Activated CD4-positive, alpha-beta T cell treated with anti-CD3 and anti-CD28 coated beads, Interleukin-2, amount 10 ng/mL, durations not matched to agents 24 days and 14 days (primary cell): ENCODE measurements at places on chromosomes 5 and 9. TPM values are rescaled to one million over a fixed set of nuclear protein-coding genes. Genes with fewer than 3 reads are reported as not detected.

GPR151 gene
- total RNA-seq = not detected in 2 replicates

DNA sequence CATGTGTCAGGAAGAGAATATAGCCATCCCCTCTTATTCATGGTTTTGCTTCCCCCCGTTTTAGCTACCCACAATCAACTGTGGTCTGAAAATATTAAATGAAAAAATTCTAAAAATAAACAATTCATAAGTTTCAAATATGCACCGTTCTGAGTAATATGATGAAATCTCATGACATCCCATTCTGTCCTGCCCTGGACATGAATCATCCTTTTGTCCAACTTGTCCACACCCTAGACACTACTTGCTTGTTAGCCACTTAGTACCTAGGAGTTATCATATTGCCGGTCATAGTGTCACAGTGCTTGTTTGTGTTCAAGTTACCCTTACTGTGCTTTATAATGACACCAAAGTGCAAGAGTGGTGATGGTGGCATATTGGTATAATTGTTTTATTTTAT is 113.5 kb downstream of the CAAP1 start:
- H3K27me3 ChIP-seq = no peaks in the 10 kb centered on the region
- DNase-seq = no peak
- H3K4me1 ChIP-seq = no peaks in the 10 kb centered on the region
- no peak overlapping the region for H3K27ac ChIP-seq

- H3K4me3 ChIP-seq = peak overlapping the region; percentile 3
- H3K27ac ChIP-seq = no peak overlapping the region
- peaks cover 37% of the 10 kb centered on the region for H3K27me3 ChIP-seq
- H3K4me1 ChIP-seq = peaks cover 10% of the 10 kb centered on the region
- peak; percentile 72 for DNase-seq
Measured at GRCh38 chr9:129619787-129620668, 873 bp downstream of the C9orf50 start.

DNA sequence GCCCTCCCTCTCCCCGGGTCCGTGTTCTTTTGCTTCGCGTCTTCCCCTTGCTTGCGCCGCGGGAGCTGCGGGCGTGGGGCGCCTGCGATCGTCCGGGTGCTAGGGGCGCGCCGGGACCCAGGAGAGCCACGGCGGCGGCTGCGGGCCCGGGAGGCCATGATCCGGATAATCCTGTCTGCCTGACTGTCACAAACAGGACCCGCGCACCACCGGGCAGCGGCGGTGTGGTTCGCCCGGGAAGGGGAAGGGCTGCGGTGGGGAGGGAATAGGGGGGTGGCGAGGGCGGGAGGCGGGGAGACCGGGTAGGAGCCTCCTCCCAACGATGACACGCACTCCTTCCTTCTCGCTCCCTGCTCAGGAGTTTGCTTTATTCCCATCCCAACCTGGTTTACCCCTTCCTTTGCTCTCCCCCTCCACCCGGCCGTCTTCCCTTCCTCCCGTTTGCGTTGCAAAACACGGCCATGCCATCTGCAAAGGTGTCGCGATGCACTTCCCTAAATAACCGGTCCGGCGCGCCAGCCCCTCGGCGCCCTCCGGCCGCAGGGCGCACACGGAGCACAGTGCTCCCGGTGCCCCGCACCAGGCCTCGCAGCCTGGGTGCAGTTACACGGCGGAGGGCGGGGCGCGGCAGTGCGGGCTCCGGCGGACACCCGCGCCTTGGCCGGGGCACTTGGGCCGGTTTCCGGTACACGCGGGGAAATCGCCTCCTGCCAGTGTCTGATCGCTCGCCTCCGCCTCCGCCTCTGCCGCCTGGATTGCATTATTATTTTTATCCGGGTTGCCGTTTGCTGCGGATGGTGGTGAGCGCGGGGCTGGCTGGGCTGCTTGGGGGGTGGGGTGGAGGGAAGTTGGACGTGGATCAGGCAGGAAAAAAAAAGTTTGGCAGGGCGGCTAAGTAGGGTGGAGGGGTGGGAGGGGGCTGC is 1.5 kb downstream of the SMARCA2 start:
- H3K4me3 ChIP-seq = peak overlapping the region; percentile 98
- H3K36me3 ChIP-seq = peaks cover 2% of the 10 kb centered on the region
- H3K27me3 ChIP-seq = no peaks in the 10 kb centered on the region
- H3K27ac ChIP-seq = peak overlapping the region; percentile 97
- peaks cover 55% of the 10 kb centered on the region for H3K4me1 ChIP-seq

ZNF454 gene
- not detected in 2 replicates for total RNA-seq

DNA sequence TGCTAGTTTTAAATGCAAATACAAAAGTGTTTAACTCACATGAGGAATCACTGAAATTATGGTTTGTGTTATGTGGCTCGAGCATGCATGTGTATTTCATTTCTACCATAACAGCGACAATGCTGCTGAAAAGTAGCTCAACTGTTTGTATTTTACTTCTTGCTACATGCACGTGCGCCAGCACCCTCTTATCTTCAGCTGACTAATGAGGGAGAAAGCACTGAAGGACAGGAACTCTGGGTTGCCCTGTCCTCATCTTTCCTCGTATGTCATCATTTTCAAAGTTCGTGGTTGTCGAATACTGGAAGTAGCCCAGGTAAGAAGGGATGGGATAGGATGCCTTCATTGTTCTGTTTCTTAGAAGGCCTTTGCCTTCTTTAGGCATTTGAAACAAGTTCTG is 120.3 kb downstream of the SYK start:
- H3K36me3 ChIP-seq = no peaks in the 10 kb centered on the region
- no peaks in the 10 kb centered on the region for H3K4me1 ChIP-seq
- H3K27ac ChIP-seq = no peak overlapping the region
- DNase-seq = no peak
- peaks cover 2% of the 10 kb centered on the region for H3K27me3 ChIP-seq
- H3K4me3 ChIP-seq = no peak overlapping the region

GRCh38 chr5:96807075-96807654 is 580 bp downstream of the ERAP1 start:
- peaks cover 36% of the 10 kb centered on the region for H3K36me3 ChIP-seq
- H3K4me3 ChIP-seq = peak overlapping the region; percentile 90
- peak; percentile 86 for DNase-seq
- H3K27me3 ChIP-seq = no peaks in the 10 kb centered on the region
- H3K27ac ChIP-seq = peak overlapping the region; percentile 94
- H3K4me1 ChIP-seq = peaks cover 60% of the 10 kb centered on the region

GRCh38 chr5:73983644-73984043 is 357.6 kb downstream of the ARHGEF28 start:
- H3K27me3 ChIP-seq = no peaks in the 10 kb centered on the region
- no peaks in the 10 kb centered on the region for H3K36me3 ChIP-seq
- DNase-seq = no peak

SLC46A2 gene
- not detected in 2 replicates for total RNA-seq

- peak; percentile 59 for DNase-seq
- H3K4me3 ChIP-seq = no peak overlapping the region
- H3K4me1 ChIP-seq = no peaks in the 10 kb centered on the region
- no peaks in the 10 kb centered on the region for H3K36me3 ChIP-seq
- H3K27me3 ChIP-seq = peaks cover 46% of the 10 kb centered on the region
- H3K27ac ChIP-seq = no peak overlapping the region
Measured at GRCh38 chr9:33649463-33649862, 125.4 kb downstream of the ANKRD18B start.

MSMP gene
- total RNA-seq = 0.88 TPM in 1 of 2 replicates, not detected in the other

URM1 gene
- 87.2 and 98.3 TPM in 2 replicates for total RNA-seq

DNA sequence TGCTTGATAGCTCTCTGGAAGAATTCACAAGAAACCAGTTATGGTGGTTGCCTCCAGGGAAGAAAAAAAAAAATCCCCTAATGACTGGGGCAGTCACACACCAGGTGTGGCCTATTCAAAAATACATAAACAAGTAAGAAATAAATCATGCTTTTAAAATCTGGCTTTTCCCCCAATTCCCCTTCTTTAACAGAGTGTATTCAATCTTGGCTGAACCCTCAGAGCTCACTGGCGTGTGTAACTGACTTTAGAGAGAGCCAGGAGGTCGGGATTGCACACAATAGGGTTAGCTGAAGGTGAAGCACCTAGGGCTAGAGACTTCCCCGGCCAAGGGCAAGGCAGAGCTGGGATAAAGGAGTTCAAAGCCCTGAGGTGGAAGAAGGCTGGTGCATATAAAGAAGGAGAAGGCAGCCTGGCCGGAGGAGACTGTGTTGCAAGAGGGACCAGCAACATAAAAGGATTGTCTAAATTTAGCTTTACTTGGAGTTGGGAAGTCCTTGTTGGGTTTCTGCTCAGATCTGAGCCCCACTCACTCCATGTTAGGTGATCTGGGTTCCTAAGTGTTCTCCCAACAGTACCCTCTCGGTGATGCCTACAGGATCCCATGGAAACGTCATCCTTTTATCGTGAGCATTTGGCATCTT is 19.7 kb downstream of the FNBP1 start:
- DNase-seq = no peak
- no peaks in the 10 kb centered on the region for H3K27me3 ChIP-seq
- H3K4me1 ChIP-seq = peaks cover 68% of the 10 kb centered on the region
- peak overlapping the region; percentile 56 for H3K4me3 ChIP-seq

PCDHB10 gene
- not detected in 2 replicates for total RNA-seq

DNA sequence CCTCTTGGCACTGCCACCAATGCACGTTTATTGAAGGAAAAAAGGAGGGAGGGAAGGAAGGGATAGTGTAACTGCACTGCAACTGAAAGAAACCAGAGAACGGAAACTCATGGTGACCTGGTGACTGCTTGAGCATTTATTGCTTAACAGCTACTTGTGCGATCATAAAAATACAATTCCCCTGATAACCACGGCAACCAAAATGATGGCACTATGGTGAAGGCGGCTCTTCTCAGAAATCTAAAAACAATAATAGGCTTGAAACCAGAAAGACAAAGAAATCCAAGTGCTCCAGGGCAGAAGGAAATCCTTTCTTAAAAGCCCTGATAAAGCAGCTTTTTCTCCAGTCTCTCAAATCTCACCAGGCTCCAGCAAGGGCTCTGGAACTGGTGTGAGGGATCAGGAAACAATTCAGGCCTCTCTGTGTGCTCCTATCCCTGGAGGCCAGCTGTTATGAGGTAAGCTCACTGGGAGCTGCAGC is 1.9 kb downstream of the FBXO10 start:
- no peak overlapping the region for H3K4me3 ChIP-seq
- H3K27ac ChIP-seq = no peak overlapping the region
- DNase-seq = no peak
- H3K36me3 ChIP-seq = peaks cover 11% of the 10 kb centered on the region
- peaks cover 10% of the 10 kb centered on the region for H3K27me3 ChIP-seq

DNA sequence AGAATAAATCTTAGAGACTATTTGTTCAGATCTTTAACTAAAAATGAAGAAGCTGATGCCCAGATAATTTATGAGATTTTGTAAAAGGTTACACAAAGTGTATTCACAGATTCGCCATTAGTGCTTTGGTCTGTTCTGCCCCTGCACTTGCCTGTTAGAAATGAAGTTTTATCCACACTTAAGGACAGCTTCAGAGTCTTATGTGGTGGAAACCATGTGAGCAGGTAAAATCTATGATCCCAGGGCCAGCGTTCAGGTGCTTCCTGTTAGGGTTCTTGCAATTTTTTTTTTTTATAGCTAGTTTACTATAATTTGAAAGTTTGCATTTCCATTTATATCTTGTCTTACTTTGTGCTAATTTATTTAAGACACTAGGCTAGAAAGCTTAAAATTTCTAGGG is 561.6 kb downstream of the PRR16 start:
- no peak for DNase-seq
- no peak overlapping the region for H3K4me3 ChIP-seq
- H3K4me1 ChIP-seq = no peaks in the 10 kb centered on the region
- H3K36me3 ChIP-seq = no peaks in the 10 kb centered on the region
- no peaks in the 10 kb centered on the region for H3K27me3 ChIP-seq

COL15A1 gene
- 0.05 and 0.12 TPM in 2 replicates for total RNA-seq

DNA sequence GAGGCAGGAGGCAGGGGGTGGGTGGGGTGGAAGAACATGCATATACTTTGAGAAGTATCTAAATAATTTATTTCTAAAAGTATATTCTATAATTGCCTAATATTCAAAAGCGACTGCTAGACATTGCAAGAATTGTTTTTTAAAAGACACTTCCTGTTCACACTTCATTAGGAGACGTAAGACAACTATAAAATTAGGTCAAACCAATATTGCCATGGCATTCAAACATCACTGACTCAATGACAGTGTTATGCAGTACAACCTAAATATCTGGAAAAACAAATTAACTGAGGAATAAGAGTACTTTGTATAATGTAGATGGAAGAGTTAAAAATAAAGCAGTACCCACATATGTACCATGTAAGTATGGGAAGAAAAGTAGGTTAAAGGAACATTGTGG is 4.5 kb downstream of the CCNH start:
- H3K4me3 ChIP-seq = peak overlapping the region; percentile 3
- no peak overlapping the region for H3K27ac ChIP-seq
- DNase-seq = no peak
- H3K4me1 ChIP-seq = peaks cover 49% of the 10 kb centered on the region
- H3K36me3 ChIP-seq = peaks cover 66% of the 10 kb centered on the region
- H3K27me3 ChIP-seq = no peaks in the 10 kb centered on the region

DNA sequence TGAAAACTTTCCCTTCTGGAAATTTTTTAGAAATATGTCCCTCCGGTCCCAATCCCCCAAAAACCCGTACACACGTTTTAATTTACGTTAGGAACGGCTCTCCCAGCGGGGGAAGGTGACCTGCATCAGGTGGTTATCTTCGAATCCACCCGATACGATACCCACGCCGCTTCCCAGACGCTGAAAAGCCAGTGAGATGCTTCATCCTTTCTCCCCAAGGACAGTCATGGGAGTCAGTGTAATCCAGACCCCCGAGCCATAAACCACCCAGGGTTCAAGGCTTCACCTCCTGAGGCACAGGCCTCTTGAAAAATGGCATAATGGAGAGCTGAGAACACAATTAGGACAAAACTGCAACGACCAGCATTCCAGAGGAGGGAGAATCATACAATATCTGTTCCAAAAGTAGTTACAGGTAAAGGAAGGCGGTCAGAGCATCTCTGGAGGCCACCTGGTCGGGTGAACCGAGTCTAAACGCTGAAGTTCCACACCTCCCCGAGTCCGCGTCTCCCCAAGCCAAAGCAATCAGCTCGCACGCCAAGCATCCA is 857 bp downstream of the FAM169A start:
- H3K4me3 ChIP-seq = peak overlapping the region; percentile 81
- no peak for DNase-seq
- H3K4me1 ChIP-seq = peaks cover 3% of the 10 kb centered on the region
- H3K36me3 ChIP-seq = no peaks in the 10 kb centered on the region

DNA sequence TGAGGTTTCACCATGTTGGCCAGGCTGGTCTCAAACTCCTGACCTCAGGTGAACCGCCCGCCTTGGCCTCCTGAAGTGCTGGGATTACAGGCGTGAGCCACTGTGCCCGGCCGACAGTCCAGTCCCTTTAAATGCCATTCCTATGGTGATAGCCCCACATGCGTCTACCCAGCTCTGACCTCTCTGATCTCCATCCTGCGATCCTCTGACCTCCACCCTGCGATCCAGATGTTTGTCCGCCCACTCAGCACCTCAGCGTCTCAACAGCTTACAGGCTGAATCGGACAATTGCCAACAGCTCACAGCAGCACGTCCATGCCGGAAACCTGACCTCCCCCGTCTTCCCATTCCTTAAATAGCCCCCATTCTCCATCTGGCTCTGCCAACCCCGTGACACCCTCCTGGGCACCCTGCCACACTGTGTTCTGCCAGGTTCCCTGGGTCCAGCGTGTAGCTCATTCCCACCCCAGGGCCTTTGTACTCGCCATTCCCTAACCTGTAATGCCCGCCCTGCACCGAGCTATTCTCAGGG is 44.0 kb upstream of the RNU6ATAC start:
- no peak for DNase-seq
- no peak overlapping the region for H3K4me3 ChIP-seq
- no peak overlapping the region for H3K27ac ChIP-seq
- H3K27me3 ChIP-seq = peaks cover 10% of the 10 kb centered on the region
- no peaks in the 10 kb centered on the region for H3K4me1 ChIP-seq

- H3K4me3 ChIP-seq = no peak overlapping the region
- no peak overlapping the region for H3K27ac ChIP-seq
Measured at GRCh38 chr9:90287567-90288274, 354.9 kb downstream of the DIRAS2 start.

EIF4E1B gene
- not detected in 2 replicates for total RNA-seq
